ENCODE measurements at places on chromosomes 5 and 9.

GRCh38 chr5:178201221-178201926 lies 3.0 kb upstream of the HNRNPAB start:
- DNase-seq = peak; percentile 59

GRCh38 chr5:9408964-9409363 lies 136.9 kb downstream of the SEMA5A start:
- DNase-seq = no peak

GRCh38 chr5:9713356-9713755 lies 83.2 kb upstream of the TAS2R1 start:
- DNase-seq = peak; percentile 17

GRCh38 chr5:95830226-95830625 lies 7.7 kb upstream of the GLRX start:
- DNase-seq = no peak

DNA sequence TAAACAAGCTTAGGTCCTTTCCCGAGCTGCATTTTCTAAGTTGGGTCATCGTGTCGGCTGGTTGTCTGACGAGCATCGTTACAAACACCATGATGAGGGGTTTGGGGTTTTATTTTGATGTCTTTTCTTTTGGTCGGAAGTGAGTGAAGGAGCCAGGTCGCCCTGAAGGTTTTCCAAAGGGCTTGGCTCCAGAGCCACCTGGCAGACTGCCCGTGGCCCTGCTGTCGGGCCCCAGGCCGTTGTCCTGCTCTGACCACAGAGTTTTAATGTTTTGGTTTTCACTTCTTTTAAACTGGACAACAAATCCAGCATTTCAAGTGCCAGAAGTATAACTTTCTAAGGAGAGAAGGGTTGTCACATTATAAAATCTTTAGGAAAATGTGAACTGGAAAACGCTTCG lies 42.3 kb downstream of the TENT4A start:
- DNase-seq = no peak

DNA sequence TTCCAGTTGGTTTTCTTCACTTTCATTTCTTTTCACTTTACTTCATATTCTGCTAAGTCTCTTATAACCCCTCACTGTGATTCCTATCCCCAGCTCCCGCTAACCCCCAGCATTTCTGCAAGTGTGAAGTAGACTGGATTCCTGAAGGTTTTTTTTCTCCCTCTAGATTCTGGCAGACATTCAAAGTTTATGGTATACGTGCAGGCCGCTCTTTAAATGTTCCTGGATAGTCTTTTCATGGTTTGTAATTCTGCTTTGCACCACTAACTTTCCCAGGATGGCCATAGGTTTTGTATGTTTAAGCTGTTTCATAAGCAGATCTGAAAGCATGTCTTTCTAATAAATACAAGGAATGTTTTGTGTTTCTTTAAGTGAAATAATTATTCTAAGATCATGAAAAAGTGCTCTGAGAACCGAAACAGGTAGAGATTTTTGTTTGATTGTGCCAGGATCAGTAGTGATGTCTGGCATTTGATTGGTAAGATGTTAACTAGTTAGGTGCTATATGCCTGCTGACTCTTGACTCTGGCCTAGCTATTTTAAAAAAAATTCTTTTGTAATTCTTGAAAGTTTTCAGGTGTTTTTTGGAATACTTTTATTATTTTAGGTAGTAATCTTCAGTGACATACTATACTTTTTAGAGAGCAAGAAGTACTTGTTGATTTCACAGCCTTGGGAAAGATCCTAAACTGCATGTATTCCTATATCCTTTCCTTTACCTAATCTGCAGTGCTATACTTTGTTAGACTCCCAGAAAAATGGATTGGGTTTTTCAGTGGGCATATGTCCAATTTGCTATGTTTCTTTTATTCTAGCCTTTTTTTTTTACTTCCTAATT lies 29.7 kb downstream of the CNOT6 start:
- DNase-seq = no peak

DNA sequence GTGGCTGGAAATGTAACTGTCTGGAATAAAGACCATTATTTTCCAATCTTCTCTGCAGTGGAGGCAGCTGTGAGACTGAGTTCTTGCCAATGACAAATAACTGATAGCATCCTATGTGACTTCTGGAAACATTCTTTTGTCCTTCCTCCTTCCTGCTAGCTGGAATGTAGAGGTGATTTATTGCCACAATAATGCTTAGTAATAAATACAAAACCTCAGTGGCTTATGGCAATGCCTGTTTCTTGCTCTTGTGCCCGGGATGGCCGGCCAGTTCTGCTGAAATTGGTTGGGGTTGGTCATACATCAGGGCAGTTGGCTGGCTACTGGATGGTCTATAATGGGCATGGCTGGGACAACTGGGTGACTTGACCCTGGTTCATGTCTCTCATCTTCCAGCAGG lies 12.2 kb upstream of the TEX48 start:
- DNase-seq = peak; percentile 81

DNA sequence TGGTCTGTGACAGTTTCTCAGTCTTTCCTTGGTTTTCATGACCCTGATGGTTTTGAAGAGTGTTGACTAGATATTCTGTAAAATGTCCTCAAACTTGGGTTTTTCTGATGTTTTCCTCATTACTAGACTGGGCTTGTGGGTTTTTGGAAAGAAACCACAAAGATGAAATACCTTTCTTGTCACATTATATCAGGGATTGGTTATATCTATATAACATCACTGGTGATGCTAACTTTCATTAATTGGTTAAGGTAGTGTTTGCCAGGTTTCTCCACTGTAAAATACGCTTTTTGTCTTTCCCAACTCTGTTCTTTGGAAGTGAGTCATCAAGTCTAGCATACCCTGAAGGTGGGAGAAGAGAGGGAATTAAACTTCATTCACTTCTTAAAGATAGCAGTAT lies 3.3 kb upstream of the IL31RA start:
- peak; percentile 48 for DNase-seq

GRCh38 chr9:87099407-87099806 lies 152.1 kb upstream of the GAS1 start:
- no peak for DNase-seq

DNA sequence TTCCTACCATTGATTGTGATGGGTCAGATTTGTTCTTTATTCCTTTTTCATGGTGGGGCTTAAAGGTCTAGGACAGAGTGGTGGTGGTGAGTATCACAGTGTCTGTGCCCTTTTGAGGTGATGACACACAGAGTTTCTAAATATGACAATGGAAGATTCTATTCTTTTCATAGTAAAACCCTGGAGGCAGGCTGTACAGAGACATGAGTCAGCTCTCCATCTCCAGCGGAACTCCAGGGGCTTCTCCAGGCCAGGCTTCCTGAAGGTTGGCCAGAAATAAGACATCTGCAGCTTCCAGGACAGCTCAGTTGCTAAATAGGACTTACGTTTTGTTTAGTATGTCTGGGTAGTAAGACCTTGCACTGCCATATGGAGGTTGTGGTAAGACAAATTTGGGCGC lies 229.5 kb downstream of the CD180 start:
- DNase-seq = peak; percentile 71

GRCh38 chr9:123761905-123762605 lies 167.9 kb downstream of the DENND1A start:
- no peak for DNase-seq

DNA sequence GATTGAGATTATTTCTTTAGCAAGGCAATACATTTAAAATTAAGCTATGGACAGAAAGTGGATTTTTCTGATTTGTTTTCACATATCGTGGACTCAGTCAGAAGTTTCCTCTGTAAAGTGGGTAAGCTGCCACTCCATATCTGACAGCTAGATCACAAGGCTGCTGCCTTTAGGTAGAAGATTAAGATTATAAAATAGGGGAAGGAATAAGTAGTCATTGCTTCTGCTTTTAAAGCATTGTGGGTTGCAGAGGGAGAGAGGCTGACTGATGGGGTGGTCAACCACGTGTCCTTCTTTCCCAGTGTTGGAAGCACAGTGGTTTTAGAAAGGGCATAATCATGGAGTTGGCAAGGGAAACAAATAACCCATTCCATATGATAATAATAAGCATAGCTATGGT lies 74.3 kb upstream of the MOCS2 start:
- no peak for DNase-seq
